PC-9 (cell line): ENCODE measurements at places on chromosomes 6 and 20.

DNA sequence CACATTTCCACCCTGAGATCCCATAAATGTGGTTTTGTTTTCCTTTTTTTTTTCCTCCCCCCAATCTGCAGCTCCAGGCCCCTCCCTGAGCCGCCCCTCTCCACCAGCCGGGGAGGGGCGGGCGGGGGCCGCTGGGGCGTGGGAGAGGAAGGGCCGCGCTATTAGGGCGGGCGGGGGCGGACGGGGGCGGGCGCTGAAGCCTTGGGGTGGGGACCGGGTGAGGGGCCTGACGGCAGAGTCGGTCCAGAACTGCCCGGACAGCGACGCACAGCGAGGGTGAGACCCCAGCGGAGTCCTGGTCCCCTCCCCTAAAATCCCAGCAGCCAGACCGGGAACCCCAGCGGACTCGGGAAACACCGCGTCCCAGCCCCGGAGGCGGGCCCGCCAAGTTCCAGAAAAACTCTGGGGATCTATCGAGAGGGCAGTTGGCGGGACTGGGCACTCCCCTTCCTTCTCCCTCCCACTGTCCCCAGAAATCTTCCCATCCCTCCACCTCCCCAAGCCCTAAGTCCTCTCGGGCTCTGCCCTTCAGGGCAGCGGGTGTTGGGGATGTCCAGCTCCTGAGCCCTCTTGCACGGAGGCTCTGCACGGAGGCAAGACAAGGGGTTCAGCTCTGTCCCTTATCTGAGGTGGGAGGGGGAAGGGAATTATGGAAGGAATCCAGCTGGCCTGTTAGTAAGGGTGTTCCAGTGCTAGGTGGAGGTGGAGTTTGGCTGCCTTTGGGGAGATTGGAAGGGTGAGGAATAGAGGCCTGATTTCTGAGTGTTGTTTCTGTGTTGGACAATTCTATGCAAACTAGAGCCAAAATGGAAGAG lies at the start of gene PRICKLE4:
Gene PRICKLE4 (plus strand): TSS at position 232 of the 815 bp plus-strand sequence. CDS start 2,692 bp downstream, outside the sequence.
- peak; percentile 61 for DNase-seq

- no peak for DNase-seq
Measured at GRCh38 chr6:24614648-24615047, 31.3 kb downstream of the KIAA0319 start.

- no peak for DNase-seq
Measured at GRCh38 chr6:48613231-48613949, 502.4 kb upstream of the PTCHD4 start.

DNA sequence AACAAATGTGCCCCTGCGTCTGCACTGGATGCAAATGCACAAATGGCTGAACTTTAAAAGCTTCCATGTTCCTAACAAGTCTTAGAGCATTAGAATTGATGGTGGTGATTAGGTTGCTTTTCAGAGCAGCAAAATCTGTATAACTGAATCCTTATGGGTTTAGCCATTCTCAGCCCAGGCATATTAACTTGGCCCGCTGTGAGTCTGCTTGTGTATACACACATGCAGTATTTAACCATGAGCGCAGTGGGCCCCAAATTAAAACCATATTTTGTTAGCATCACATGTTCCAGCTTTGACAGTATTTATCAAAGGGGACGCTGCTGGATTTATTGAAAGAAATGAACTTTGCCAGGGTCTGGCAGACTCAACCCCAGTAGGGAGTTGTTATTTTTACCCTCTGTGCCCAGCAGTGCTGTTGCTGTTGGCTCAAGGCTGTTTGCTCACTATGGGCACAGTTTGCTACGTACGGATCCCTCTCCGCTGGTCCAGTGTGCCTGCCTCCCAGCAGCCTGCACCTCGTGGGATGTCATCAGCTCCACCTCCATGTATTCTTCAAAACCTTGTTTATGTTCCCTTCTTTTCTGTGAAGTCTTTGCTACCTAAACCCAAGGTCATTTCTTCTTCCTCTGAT lies 144.7 kb downstream of the QRSL1 start:
- no peak for DNase-seq

DNA sequence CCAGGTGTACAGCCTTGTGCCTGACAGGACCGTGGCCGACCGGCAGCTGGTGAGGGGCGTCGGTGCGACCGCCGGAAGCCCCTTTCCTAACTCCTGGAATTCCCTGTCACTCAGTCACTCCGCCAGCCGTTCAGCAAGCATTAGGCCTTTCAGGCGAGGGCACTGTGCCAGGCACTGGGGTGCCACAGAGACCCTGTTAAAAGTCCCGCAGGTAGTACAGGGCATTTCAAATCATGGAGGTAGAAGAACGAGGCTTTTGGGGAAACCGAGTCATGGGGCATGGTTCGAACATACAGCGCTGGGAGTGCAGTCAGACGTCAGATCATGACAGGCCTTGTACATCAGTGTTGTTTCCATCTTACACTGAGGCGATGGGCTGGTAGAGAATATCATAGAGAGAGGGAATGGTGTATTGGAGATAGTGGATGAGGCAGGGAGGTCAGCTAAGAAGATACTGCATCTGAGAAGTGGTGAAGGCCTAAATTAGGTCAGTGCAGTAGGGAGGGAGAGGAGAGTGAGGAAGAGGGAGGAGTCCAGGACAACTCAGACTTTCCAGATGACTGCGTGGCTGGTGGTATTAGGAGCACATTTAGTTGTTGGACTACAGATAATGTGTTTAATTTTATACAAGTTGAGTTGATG lies 892 bp upstream of the DXO start:
- no peak for DNase-seq

GRCh38 chr6:21332660-21333059 lies 260.9 kb upstream of the SOX4 start:
- no peak for DNase-seq

- no peak for DNase-seq
Measured at GRCh38 chr20:53707371-53708055, 113.9 kb upstream of the ZNF217 start.

- peak; percentile 74 for DNase-seq
Measured at GRCh38 chr20:53865901-53866793, 204.2 kb downstream of the BCAS1 start.

DNA sequence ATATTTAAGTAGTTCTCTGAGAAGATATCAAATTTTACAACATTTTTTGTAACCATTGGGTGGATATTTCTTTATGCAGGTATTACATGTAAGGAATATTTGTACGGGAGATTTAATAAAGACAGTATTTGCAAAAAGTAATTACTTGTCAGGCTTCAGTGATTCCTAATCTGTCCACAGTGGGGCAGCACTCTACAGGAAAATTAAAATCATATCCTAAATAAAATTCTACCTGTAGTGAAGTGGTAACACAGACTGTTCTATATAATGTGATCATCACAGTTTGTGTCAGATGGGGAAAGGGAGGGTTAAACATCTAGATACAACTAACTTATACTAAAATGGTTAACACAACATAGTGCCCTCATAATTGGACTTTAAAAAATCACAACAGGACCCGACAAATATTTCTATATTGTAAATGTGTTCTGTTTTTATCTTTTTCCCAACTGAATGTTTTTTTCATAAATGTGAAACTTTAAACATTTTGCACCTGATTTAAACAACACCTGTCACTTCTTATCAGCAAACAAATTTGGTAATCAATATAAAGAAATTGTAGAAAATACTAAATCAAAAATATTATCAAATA lies 145.6 kb upstream of the MANEA start:
- peak; percentile 34 for DNase-seq

- DNase-seq, result no peak
Measured at GRCh38 chr6:38528196-38528965, 111.3 kb downstream of the BTBD9 start.

DNA sequence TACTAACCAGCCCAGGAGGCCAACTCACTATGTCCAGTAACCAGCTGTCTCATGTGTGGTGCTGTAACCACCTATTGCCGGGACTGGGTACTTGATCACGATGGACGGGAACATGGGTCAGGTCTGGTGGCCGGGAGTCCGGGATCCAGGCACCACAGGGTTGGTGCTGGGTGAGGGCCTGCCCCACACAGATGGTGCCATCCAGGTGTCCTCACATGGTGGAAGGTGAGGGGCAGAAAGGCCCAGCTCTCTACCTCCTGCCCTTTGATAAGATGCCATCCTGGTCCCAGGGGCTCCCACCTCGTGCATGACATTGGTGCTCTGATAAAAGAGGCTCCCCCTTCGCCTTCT lies 116.3 kb downstream of the TAF4 start:
- no peak for DNase-seq

- DNase-seq, result no peak
Measured at GRCh38 chr6:11672256-11672655, 106.3 kb downstream of the ADTRP start.

DNA sequence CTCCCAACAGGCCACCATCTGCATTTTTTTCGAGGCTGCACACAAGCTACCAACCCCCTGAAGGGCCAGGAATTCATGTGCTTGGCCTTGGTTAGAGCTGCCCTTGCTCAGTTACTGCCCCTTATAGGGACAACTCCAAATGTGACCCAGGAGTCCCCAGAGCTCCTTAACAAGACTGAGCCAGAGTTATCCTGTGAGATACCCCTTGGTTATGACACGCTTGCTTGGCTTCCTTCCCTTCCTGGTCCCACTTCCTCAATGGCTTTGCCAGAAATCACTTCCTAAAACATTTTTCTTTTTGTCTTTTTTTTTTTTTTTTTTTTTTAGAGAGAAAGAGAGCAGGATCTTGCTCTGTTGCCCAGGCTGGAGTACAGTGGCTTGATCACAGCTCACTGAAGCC lies 8.9 kb downstream of the TREM1 start:
- no peak for DNase-seq

DNA sequence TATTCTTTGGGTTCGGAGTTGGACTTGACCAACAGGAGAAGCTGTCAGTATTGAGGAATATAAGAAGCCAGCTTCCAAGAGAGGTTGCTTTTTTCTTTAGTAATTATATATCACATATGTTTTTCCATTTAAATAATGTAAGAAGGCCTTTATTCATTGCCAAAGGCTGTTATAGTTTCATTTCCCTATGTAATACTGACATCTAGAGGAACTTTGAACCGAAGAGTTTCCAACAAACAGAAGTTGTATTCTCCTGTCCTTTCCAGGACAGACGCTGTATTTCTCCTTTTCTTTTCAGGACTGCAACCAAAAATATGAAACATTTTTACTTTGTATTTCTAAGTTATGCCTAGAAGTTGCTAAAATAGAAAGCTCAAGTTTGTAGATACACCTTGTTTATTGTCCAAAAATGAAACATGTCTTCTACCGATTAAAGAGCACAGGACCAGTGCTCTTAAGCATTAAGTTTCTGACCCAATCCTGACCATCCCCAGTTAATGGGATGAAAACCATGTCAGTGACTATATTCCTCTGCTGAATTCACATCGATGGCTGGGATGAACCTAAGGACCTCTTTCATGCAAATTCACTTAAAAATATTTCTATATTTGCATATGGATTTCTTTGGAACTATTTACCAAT lies 55.1 kb downstream of the MYLK4 start:
- DNase-seq, result no peak

DNA sequence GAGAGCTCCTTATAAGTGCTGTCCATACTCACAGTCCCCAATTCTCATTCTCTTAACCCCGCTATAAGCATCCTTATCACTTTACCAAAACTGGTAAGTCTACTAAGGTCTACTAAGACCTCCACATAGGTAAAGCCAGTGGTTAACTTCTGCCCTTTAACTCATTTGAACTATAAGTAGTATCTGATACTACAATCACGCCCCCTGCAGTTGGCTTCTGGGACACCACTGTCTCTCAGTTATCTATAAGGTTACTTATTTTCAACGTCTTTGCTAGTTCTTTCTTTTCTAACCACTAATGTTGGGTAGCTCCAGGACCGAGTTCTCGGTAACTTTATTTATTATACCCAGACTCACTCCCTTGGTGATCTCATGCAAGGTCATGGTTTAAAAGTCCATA lies 142.6 kb downstream of the ARHGAP18 start:
- no peak for DNase-seq

- no peak for DNase-seq
Measured at GRCh38 chr6:48449002-48449401, 338.0 kb upstream of the PTCHD4 start.

GRCh38 chr20:57748601-57749130 lies 38.9 kb upstream of the PMEPA1 start:
- peak; percentile 90 for DNase-seq

DNA sequence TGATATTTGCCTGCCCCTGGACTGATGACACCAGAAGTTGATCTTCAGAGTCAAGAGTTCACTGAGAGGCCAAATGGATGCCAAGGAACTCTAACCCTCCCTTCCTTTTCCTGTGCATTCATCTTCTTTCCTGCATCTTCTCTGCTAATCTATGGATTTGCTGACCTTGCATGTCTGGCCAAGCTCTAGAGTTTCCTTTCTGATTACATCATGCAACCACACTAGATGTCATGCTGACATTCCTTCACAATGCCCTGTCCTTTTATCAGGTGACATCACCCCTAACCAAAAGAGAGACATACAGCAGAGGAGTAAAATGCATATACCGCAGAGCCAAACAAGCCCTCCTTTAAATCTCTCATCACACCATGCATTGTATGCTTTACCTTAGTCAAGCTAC lies 487.6 kb downstream of the TFAP2A start:
- no peak for DNase-seq

DNA sequence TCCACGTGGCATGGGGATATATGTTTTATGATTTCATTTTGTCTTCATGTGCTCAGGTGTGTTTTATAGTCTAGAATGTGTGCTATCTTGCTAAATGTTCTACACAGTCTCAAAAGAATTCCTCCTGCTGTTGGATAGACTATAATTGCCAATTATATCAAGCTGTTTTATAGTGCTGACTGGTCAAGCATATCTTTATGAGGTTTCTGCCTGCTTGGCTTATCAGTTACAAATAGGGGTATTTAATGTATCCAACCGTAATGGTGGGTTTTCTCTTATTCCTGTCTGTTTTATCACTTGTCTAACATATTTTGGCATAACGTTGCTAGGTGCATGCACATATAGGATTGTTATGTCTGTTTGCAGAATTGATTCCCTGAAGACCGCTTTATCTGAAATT lies 201.3 kb downstream of the EYS start:
- DNase-seq, result no peak

DNA sequence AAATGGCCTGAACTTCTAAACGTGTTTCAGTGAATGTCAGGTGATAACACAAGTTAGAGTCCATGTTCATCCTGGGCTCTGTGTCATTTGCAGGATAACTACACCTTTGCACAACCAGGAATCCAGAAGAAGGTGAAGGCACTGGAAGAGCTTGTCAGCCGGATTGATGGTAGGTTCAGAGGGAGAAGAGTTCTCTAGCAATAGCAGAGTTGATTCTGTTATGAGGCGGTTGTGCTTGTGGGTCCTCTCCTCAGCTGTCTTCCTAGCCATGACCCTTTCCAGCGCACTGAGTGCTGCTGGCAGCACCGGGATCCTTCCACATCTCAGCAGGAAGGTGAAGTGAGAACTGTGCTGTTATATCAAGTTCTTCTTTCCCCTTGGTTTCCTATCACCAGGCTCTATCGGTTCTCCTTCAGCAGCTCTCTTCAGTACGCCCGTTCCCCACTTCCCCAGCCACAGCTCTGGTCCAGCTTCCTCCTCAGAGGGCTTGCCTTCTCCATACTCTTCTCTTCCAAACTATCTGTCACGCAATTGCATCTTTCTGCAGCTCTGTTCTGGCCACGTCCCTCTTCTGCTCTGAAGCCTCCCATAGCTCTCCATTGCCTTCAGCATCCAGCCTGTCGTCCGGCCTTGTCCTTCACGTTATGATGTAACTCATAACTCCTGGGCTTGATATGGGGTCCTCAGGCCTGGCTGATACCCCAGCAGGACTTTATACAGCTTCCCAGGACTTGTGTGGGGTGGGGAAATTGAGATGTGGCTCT lies 39.9 kb upstream of the RNF8 start:
- no peak for DNase-seq
